NCI-H2171 treated with DMSO at 0.1 percent for 48 hours (cell line): ENCODE measurements at places on chromosomes 6 and 20.

- DNase-seq: no peak
Measured at GRCh38 chr6:84811351-84811750, 47.0 kb upstream of the TBX18 start.

DNA sequence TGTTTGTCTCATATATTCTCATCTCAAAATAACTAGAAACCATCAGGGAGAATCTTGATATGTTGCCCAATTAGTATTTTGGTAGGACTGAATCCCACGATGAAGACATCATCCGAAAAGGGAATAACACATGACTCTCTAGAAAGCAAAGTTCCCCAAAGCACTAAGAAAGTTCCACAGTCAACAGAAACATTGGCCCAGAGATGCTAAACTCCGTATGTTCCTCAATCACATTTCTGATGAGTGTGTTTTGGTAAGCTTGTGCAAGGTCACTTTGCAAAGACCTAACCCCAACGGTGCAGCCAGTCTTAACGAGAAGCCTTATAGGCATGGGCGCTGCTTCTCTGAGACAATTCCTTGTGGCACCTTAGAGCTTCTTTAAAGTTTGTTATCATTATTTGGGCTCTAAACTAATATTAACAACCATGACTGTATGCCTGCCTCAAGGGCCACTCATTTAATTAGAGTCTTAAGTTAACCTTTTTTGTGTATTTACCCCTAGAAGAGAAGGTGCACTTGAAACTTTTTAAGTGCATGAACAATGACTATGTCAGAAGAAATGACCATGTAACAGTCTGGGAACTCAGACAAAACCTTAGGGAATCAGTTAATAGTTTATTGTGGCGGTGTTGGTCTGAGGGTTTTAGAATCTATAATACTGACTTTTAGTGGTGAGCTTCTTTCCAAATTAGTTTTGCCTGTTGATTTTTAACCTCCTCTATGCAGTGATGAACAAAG is 202.0 kb upstream of the RAB32 start:
- no peak for DNase-seq

- peak; percentile 62 for DNase-seq
Measured at GRCh38 chr20:22339091-22339881, 245.1 kb downstream of the FOXA2 start.

DNA sequence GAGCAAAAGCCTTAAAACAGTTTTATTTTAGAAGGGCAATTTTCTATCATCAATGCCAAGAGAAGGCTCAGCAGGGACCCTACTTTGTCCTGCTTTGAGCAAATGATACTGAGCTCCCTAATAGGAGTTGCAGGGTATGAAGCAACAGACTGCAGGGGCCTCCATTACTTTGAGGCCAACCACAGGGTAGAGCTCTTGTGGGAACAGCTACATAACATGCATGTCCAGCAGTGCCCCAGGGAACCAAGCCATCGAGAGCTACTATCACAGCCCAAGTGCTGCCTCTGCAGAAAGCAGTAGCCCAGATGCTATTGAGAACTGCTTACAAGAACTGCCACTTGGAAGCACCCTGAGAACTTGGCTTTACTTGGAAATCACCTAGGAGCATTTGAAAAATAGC is 222.1 kb downstream of the LAMA2 start:
- DNase-seq: no peak

- DNase-seq: no peak
Measured at GRCh38 chr20:37377346-37378081, 31.6 kb downstream of the SRC start.

DNA sequence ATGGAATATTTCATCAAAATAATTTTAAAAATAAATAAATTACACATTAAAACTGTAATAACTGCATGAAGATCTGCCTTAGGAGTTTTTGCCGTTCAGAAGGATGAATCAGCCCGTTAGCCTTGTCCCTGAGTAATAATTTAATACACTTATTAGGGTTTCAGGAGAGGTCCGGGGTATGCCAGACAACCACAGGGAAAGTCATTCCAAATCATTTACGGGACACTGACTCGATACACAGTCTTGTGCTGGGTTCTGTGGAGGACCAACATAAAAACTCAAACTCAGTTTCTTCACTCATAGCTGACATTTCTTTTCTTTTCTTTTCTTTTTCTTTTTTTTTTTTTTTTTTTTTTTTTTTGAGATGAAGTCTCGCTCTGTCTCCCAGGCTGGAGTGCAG is 735 bp upstream of the LY6G6F start:
- no peak for DNase-seq

GRCh38 chr6:135832166-135832565 is 19.3 kb upstream of the PDE7B start:
- DNase-seq: no peak

GRCh38 chr6:104505838-104506237 is 353.9 kb downstream of the HACE1 start:
- no peak for DNase-seq

DNA sequence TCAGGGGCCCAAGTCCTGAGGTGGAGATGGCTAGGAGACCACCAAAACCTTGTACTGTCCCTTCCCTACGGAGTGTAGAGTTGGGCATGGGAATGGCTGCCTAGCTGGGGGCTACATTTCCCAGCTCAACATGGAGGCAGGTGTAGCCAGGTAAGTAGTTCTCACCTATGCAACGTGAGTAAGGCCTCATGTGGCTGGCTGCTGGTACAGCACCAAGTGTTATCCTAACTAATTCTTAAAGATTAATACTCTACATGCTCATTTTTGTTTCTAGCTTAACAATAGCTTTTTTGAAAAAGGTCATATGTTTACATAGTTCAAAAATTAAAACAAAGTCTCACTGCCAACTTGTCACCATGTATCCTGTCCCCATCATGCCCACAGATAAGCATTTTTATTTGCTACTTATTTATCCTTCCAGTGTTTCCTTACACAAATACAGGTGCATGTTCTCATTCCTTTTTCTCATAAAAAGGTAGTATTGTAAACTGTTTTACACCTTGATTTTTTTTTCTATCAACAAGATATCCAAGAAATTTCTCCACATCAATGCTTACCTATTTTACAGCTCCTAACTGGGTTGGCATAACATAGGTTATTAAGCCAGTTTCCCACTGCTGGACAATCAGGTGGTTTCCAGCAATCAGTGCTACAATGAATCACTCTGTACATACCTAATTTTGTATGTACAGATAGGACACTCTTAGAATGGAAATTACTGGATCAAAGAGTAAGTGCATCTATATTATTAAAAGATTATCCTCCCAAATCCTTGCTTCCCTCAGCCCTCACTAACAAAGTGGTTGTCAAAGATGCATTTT is 25.5 kb downstream of the ABHD12 start:
- no peak for DNase-seq

- no peak for DNase-seq
Measured at GRCh38 chr20:19867074-19867473, 109.0 kb downstream of the RIN2 start.

GRCh38 chr20:23116311-23117089 is 30.4 kb upstream of the CD93 start:
- no peak for DNase-seq
